ENCODE measurements at places on chromosomes 11 and 22.

DNA sequence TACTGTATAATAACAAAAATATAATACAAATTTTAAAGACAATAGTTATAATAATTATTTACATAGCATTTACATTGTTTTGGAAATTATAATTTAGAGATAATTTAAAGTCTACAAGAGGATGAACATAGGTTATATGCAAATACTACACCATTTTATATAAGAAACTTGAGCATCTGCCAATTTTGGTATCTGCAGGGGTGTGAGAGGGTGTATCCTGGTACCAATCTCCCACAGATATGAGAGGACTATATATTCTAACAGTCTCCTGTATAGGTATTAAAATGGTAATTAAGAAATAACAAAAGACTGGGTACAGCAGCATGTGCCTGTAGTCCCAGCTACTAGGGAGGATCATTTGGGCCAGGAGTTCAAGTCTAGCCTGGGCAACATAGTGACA, 134.4 kb downstream of the APOL5 start:
- DNase-seq: no peak

DNA sequence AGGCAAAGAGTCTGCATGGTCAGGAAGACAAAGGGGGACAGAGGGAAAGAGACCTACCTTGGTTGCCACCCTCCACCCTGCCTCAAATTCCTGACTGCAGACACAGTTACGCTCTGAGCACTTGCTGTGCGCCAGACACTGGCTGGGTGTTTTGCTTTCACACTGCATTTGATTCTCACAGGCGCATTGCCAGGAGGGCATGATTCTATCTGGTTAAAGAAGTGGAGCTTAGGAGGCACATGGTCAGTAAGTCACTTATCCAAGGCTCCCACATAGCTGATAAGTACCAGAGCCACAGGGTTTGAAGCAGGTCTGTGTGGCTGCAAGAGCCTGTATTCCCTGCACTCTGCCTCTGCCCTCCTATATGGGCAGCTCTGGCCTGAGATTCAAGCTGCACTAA, 103.9 kb downstream of the TIMP3 start:
- DNase-seq: no peak

DNA sequence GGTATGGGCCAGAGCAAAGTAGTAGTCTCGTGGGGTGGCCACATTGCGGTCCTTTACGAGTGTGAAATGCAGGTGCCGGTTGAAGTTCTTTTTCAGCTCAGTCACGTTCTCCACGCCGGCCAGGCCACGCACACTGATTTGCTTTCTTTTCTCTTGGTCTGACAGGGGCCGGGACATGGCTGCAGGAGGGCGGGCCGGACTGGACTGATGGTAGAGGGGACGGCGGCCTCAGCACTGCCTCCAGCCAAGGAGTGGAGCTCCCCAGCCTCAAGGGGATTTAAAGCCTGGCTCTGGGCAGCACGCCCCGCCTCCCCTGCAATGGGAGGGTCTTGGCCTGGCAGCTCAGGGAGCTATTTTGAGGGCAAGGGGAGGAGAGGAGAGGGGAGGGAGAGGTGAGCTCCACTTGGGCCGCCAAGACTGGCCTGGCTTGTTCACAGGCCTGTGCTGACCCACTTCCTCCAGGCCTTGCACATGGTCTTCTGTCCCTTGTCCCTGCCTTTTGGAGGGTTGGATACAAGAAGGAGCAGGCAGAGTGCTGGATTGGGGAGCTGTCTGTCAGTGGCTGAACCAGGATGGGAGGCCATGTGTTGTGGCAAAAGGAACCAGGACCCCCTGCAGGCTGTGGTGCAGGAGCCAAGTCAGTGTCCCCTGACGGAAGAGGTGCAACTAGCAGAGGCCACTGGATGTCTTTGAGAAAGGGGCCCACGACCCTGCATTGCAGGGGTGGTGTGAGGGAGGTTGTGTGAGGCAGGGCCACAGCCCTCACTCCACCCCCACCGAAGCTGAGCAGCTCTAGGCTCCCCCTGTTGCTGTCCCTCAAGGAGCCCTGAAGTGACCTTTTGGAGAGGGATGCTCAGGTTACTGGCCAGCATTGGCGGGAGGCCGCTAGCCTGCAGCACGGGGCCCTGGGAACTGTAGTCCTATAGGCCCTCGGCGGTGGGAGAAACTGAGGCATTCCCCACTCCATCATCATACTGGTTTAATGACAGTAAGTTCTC, at the start of gene PYGM:
Gene PYGM, minus strand, starts transcription at position 253 of the 998 bp plus-strand sequence. Its CDS starts 76 bp downstream, at position 177.
- no peak for DNase-seq

- no peak for DNase-seq
Observed at GRCh38 chr11:57131080-57131790, 50.5 kb upstream of the LRRC55 start.

DNA sequence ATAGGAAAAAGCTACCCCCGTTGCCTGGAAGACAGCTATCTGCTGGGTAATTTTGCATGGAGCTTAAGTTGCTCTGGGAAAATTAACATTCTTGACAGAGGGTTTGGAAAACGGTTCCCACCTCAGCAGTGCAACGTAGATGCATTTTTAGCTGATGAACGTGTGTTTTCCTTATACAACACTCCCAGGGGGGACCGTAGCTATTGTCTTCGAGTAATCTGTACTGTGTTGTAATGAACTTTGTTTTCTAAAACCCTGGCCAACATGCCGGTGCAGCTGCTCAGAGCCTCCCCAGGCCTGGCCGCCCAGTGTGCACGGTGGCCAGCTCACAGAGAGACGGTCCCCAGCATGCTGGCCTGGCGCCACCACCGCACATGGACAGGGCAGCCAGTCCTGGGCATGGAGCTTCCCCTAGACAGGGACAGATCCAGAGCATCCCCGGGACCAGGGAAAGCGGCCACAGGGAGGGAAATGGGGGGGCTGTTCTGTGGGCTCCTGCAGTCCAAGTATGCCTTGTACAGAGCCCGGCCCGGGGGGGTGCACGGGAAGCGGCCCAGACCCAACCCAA, 2.2 kb downstream of the TNNT3 start:
- peak; percentile 20 for DNase-seq

GRCh38 chr11:119056421-119056999, 495 bp downstream of the HYOU1 start:
- no peak for DNase-seq

DNA sequence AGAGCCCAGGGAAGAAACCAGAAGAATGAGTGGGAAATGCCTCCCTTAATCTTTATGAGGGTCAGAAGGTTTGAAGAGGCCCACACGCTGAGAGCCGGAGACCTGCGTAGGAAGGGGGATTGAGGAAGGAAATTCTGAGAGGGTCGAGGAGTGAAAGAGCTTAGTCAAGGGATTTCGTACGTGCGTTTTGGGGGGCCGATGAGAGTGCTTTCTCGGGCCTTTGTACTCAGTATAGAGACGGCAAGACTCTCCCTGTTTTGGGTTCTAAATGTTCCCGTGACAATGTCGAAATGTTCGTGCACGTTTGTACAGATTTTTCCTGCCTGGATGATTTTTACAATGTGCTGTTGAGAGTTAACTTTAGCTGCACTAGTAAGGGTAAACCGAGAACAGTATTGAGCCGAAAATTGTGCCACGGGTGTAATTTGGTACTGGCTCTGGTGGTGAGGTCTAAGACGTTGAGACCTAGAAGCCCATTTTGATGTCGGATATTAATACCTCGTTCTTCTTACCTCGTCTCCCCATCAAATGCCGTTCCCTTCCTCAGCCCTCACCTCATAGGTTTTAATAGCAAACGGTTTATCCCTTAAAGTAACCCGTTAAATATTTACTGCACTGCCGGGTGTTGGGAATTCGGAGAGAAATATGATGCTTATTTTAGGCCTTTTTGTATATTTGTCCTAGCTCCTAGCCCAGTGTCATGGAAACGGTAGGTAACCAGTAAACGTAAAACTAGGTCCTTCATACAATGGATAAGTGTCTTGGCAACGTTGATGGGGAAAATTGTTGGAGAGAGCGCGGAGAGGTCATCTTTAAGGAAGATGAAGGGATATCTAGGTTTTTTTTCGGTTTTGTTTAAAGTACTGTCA, 734 bp downstream of the C11orf58 start:
- DNase-seq: no peak

DNA sequence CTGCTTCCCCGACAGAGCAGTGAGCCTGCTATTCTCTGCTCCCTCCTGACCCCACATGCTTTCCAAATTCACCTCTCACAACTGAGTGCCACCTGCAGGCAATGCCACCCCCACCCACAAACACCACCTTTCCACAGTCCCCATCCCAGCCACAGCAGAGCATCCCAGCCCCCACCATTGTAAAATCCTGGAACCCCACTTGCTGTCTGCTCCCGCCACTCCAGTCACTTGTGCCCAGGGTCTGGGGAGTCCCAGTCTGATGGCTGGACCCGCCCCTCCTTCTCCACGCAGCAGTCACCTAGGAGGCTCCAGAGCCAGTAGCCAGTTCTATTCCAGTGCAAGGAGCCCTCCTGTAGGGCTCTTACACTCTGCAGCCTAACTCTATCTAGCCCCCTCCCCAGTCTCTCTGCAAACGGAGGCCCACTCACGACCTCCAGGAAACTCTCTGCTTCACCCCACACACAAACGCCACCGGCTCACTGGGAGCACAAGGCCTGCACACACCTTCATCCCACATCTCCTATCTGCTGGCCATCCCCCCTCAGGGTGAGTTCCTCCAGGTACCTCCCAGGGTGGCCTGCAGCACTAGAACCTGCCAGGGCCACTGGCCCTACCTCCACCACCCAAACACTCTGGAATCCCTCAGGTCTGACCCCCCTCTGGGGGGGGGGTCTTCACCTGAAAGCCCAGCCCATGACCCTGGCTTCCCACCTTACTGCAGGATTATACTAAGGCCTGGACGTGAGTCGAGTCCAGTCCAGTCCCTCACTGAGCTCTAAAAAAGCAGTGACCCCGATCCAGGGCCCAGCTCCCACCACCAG, 1.4 kb downstream of the GNB1L start:
- no peak for DNase-seq

- DNase-seq: no peak
Observed at GRCh38 chr11:26632691-26633159, 60.7 kb upstream of the MUC15 start.

DNA sequence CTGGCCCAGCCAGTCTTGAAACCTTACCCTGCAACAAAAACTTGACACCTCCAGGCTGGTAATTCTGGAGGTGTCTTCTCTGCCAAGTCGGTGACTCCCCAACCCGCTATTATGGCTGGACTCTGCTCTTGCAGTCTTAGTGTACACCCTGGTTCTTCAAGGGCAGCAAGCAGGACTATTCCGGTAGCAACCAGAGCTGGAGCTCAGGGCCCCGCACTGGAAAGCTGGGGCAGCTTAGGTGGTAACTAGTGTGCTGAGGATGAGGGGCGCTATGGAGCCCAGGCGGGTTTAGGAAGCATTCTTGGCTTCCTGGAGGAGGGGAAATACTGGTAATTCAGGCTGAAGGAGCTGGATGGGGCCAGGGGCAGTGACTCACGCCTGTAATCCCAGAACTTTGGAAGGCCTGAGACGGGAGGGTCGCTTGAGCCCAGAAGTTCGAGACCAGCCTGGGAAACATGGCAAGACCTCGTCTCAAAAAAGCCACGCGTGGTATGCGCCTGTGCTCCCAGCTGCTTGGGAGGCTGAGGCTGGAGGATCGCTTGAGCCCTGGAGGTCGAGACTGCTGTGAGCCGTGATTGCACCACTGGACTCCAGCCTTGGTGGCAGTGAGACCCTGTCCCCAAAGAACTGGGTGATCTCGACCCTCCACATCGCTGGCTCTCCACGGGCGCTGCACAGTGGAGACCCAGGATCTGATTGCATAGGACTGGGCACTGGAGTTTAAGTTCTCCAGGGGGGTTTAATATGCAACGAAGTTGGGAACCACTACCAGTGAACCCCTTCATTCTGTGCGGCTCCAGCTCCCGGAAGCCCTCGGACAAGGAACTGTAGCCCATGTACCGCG, 10.6 kb upstream of the AIFM3 start:
- DNase-seq: no peak

DNA sequence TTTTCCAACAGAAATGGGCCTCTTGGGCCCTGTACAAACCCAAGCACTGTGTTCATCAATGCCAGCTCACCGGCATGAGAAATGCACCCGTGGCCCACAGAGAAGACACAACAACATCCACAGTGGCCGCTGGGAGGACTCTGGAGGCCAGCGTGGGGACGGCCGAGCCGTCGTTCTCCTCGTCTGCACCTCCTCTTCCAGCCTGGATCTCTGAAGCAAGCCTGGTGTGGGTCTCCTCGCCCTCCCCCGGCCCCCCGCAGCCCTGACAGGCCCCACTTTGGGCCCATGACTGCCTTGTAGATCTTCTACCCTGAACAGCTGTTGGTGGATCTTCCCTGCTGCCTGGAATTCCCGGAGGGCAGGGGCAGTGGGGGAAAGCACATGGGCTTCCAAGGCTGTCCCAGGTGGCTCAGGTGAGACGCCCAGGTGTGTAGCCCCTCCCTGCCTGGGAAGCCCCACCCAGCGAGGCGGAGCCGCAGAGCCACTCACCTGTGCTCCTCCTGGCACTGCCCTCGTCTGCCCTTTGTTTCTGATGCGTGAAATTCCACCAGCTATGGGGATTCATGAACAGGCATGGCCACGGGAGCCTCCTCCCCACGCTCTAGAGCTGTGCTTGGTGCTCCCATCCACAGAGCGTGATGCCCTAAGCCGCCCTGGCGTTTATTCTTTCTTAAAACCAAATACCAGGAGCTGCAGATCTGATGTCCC, 225.9 kb downstream of the BRD1 start:
- DNase-seq: no peak

GRCh38 chr11:96960926-96961325, 571.1 kb downstream of the JRKL start:
- no peak for DNase-seq

GRCh38 chr22:18065256-18065655, 12.5 kb upstream of the PEX26 start:
- no peak for DNase-seq

DNA sequence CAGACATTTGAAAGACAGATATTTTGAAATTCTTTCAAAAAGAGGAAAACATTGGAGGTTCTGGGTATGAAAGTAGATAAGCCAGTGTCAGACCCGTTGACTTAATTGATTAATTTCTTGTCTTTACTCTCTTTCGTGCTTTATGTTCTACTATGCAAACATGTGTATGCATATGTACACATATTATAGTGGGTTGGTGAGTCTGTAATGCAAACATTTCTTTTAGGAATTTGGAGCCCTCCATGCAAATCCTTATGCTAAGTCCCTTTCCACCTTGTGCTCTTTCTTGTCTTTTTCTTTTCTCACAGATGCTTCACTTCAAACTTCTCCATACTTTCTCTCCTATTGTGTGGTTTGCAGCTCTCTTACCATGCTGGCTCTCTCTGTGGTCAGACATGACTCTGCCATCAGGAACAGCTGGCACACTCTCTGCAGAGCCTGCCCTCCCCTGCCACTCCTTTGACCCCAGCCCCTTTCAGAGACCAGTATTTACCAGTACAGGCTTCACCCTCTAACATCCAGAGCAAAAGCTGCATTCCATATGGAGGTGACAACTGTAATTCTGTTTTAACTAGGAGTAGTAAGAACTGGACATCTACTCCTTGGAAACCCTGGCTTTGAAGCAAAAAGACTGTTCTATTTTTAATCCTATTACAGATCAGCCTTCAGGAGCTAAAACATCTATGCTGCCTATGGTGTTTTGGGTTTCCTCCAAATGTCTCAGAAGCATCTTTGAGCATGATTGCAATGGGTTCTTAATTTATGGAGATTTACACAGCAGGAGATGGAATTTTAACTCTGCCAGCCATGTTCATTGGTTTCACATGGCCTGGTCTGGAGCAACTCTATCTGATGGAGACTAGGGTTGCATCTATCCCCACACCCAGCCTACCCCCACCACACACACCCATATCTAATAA, 386.9 kb upstream of the FAT3 start:
- no peak for DNase-seq
